SK-N-DZ (cell line): ENCODE measurements at places on chromosomes 6 and 20.

DNA sequence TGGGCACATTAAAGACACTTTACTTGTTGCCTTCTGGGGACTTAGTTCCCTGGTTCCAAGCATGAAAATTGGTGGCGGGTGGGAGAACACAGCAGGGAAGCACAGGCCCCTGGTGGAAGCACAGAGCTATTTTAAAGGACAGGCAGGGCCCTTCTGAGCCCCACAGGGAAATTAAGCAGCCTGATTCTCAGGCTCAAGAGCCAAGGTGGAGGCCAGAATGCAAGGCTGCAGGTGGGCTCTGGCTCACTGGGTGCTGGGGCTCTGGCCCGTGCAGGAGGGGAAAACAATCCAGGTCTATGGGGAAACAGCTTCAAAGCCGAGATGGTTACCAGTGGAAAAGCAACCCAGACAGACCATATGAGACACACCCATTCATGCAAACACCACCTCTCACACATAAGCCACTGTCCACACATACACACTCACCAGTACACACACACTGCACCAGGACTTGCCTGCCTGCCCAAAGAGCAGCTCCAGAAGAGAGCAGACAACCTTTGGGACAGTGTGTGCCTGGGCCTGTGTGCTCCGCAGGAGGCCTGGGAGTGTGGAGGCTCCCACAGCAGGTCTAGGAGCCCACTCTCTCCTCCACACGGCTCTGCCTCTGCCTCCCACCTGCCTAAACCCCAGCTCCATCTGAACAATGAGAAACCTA is 30.6 kb downstream of the TFEB start:
- DNase-seq = no peak

GRCh38 chr20:62387219-62387913 is 463 bp downstream of the RPS21 start:
- DNase-seq = no peak

- no peak for DNase-seq
These were observed 33.3 kb upstream of the AFDN start for GRCh38 chr6:167793421-167793820.

DNA sequence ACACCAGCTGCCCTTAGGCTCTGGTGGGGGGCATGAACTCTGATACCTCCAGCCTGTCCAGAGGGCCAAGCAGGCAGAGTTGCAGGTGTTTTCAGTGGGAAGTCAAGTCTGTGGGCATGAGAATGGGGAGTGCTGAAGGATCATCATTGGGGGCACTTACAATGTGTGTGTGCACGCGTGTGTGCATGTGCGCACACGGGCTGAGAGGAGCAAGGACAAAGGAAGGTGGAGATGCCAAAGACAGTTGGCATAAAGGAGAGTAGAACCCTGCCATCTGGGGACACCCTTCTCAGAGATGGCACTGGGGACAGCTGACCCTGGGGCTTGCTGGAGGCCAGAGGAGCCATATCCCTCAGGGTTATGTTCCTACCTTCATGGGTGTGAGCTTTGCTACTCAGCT is 408.4 kb upstream of the CHD6 start:
- DNase-seq = no peak

DNA sequence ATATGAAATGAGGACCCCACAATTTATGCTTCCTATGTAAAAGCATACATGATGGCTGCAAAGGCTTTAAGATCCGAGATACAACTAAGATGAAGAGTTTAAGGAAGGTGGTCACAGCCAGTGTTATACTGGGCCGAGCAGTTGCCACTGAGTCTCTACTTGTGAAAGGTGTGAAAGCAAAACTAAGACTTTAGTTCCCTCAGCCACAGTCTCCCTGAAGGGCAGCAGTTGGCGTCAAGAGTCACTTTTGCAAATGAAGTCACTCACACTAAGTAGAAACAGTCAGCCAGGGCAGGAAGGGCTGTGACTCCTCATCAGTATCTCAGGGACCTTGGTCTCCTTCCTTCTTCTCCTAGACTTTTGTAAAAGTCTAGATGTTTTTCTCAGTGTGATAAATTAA is 191.6 kb upstream of the MCHR2 start:
- DNase-seq = no peak

DNA sequence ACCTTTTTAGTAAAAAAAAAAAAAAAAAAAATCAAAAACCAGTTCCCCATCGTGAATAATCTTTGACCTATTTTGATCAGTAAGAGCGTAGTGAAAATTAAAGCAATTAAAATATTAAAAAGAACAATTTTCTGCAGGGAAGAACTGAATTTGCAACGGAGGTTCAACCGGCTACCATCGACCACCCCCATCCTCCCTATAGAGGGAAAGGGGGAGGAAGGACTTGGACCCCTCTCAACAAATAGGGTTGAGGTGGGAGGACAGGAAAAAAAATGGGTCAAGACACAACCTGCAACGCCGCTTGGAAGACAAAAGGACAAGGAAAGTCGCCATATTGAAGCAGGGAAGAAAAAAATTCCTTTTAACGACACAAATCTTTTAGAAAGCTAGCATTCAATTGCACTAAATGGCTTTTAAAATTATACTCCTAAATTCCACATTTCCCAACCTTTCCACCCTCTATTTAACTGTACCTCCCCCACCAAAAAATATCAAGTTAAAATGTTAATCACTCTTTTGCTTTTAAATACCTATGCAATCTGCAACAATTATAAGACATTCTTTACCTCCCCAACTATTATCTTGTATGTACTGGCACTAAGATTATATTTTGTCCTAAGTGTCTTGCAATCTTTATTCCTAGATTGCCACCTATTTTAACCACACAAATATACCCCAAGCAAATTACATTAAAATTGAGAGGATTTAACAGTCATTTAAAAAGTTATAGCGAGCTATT is 1.7 kb downstream of the PPP1R10 start:
- DNase-seq = peak; percentile 77

DNA sequence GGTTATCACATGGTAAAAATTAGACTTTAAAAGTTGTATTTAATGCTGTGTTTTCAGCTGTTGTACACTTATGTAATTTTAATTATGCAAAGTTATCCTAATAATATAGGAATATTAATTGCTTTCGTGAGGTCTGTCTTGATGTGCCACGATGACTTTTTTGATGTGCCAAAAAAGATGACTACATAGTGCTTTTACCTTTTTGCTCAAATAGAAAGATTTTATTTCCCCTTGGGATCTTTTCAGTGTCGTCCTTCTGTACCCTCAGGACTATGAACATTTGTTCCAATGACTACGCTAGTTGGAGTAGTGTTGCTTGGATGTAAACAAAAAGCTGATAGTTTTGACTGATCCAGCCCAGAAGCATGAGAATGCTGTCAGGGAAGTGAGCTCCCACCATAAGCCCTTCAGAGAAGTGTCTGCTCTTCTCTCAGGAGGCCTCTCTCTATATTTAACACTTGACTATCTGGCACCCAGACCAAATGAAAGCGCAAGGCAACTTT is 1.2 kb upstream of the CD164 start:
- no peak for DNase-seq

GRCh38 chr6:158041788-158042187 is 60.1 kb downstream of the SYNJ2 start:
- DNase-seq = no peak
